ENCODE measurements at places on chromosomes 4 and X. TPM values are rescaled to one million over a fixed set of nuclear protein-coding genes. Genes with fewer than 3 reads are reported as not detected.

SLC2A9 gene
- 6.2 TPM for polyA plus RNA-seq

DNA sequence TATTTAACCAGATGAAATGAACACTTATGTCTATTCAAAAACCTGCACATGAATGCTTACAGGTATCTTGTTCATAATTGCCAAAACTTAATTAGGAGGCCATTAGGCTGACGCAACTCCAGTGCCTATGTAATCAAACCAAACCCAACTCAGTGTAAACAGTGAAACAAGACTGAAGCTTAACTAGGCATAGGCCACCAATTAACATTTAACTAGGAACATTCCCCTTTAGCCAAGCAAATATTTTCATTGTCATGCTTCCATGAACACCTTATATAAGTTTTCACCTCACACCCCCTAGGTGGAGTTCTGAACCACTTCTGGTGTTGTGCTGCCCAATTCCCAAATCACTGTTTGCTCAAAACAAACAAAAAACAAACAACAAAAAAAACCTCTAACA lies 686.0 kb downstream of the STPG2 start:
- no peak for DNase-seq

DNA sequence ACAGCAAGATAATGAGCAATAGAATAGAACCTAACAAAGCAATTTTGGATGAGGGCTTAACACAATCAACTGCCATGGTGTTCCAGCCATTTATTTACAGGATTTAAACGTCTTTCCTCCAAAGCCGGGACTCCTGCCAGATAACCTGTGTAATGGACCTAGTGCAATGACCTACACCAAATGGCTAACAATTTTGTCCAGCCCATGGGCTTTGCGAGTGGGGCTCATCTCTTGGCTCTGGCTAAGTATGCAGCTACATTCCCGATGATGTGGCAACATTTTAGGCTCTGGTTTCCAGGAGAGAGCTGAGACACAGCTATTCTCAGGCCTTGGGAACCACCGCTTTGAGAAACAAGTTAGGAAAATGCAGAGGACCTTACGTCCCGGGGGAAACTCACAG lies 822.3 kb upstream of the FTHL17 start:
- DNase-seq: no peak

DNA sequence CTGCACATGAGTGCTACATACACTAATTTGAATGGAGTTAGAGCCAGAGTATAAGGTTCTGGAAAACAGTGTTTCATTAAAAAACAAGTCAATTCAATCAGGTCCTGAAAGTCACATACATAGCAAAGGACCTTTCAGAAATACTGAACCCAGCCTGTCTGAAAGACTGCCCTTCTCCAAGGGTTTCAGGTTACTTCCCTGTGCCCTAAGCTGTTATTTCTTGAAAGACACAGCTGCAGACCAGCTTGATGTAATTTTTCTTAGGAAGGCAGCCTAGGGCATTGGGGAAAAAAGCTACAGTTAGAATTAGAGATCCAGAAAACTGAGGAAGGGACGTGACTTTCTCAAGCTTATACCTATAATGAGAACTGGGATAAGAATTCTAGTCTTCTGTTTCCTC lies 155.9 kb upstream of the MAOA start:
- DNase-seq: no peak

DNA sequence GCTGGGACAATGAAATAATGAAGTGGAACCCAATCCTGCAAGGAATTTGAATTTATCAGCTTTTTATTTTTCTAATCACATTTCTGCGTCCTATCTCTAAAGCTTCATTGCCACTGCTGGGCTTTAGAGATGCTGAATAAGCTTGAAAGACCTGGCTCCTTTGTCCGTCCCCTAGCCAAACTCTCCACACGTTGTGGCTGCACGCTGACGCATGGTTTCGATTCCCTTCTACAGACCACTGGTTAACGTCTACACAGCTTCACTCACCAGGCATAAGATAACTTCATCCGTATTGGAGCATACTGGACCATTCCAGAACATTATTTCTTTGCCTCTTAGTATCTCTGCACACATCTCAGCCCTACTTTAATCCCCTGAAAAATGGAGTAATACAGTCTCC lies 31.2 kb downstream of the SPANXN3 start:
- DNase-seq: no peak

DNA sequence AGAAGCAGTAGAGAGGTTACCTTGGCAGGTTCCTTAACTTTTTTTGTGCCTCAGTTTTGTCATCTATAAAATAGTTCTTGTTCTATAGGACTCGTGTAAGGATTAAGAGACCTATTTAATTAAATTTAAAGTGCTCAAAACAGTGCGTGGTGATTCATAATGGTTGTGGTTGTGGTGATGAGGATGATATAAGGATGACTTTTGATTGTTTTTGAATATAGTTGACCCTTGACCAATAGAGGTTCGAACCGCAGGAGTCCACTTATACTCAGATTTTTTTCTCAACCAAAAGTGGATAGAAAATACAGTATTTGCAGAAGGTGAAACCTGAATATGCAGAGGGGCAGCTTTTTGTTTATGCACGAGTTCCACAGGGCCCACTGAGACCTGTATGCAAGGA lies 14.6 kb downstream of the SMAD1 start:
- no peak for DNase-seq
